ENCODE measurements at places on chromosomes 6 and 20. TPM values are rescaled to one million over a fixed set of nuclear protein-coding genes. Genes with fewer than 3 reads are reported as not detected.

DNA sequence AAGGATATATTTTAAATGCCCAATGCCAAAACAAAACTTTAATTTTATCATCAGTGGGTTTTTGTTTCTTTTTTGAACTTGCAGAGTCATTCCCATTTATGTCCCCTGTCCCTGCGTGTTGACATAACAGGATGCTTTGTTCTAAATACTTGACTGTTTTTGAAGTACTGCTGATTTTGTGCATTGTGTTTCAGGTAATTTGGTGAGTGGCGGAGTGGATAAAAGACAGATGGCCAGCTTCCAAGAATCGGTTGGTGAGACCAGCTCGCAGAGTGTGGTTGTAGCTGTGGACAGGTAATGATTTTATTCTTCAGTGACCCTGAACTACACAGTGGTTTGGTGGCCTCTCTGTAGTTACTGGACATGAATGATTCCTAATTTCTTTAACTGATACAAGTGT, 50.5 kb upstream of the CSE1L start:
- DNase-seq = no peak

DNA sequence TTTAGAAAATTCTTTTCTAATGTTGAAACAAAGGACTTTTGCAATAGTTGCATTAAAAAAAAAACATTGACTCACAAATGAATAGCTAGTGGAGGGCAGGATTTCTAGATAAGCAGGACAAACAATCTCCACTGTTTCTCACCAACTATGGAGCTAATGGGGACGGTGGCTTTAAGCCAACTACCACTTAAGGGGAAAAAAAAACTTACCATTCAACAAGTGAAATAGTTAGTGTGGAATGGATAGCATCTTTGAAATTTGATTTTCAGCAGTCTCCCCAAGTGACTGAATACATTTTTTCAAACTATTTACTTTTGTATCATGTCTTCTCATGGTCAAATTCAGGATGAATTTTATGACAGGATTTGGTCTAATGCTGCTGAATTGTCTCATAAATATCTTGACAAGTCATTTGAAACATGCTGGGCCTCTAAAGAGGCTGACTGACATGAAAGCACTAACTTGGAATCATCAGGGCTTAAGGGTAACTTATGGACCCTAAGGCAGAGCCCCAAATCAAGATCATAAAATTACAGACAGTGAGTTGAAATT, 100.5 kb downstream of the EYA4 start:
- peak; percentile 69 for DNase-seq

GRCh38 chr6:74870403-74870802, 335.4 kb downstream of the COL12A1 start:
- peak; percentile 29 for DNase-seq

DNA sequence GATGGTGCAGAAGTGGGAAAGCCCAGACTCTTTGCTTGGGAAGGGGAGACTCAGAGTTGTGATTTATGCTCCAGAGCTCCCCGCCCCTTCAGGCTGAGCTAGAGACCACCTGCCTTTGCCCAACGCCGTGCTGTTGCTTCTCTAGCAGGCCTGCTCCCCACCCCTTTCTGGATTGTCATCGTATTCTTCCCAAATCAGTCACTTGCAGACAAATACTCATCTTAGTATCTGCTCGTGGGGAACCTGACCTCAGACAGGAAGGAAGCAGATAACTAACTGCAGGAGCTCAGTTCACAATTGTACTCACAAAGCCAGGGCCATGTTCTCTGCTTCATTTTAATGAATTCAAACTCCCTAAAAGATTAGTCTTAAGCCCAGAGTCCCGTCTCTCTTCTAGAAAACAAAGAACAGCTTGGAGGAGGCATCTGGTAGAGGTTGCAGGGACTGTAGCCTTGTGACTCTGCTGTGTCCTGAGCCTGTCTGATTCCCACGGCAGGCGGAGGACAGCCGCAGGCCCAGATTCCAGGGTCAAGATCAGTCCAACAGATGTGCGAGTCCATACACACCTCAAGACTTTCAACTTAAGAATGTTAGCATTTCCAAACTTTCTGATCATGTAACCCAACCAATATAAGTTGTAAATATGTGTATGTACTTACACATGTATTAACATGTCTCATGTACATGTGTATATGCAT, 57.2 kb upstream of the GGTLC1 start:
- no peak for DNase-seq

Gene BHLHE23
- not detected for total RNA-seq

GRCh38 chr6:111804627-111805235, 68.5 kb downstream of the FYN start:
- DNase-seq = peak; percentile 75

Gene SCAF8
- 25.8 TPM for total RNA-seq

Gene RAET1E
- 1.3 TPM for total RNA-seq

GRCh38 chr6:62669831-62670230, 383.8 kb upstream of the KHDRBS2 start:
- DNase-seq = no peak

DNA sequence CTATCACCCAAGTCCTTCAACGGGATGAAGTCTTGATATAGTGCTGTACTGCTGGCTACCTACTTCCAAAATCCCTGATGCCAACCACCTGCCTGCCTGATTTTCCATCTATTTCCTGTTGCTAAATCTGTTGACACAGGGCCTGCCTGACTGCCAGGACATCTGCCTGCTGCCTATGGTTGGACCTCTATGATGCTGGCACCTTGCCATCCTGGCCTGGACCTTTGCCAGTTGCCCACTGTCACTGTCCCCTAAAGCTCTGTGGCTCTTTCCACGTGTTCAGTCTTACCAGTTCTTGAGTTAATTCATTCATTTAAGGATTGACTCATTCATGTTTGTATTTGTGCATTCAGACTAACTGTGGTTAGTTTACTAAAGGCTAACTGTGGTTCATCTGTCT, 9.2 kb upstream of the RGS17 start:
- no peak for DNase-seq

DNA sequence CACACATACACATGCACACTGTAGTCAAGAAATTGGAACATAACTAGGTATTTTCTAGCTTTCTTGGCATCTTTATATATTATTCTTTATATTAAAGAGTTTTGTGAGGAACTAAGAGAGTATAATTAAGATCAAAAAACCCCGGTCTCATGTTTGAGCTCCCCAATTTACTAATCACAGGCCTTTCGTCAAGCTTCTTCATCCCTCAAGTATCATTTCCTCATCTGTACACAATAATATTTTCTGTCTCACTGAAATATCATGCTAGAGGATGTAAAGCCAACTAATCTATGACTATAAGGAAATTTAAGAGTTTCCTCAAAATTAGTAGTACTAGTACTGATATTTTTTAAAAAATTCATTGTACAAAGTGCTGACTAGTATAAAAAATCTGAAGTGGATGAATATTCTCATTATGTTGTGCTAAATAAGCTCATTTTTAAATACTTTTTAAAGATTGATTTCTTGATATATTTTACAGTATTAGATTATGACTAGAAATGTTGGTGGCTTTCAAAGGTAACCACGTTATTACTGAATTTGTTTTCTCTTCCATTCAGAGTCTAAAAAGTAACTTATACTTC, 28.0 kb downstream of the PEX3 start:
- DNase-seq = no peak

Gene CCR6
- total RNA-seq = not detected

DNA sequence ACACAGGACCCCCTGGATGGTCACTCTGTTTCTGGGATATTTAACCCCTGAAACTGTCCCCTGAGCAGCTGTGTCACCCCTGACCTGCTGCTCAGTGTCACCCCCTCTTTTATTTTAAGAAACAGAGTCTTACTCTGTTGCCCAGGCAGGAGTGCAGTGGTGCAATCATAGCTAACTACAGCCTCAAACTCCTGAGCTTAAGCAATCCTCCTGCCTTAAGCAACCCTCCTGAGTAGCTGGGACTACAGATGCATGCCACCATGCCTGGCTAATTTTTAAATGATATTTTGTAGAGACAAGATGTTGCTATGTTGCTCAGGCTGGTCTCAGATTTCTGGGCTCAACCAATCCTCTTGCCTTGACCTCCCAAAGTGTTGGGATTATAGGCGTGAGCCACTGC, 21.5 kb upstream of the GTSF1L start:
- DNase-seq = no peak

DNA sequence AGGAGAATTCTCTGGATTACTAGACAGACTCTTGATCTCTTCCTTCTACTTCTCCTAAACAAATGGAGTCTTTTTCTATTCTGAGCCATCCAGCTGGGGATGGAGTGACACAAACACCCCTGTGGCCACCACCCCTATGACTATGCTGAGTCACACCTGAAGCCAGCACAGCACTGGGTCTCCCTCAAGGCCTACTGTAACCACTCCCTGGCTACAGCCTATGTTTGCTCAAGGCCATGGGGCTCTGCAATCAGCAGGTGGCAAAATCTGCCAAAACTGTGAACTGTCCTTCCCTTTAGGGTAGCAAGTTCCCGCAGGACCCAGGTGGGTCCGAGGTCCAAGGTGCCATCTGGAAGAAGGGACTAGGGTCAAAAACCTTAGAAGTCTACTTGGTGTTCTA, 132.3 kb downstream of the TINAG start:
- DNase-seq = no peak

- no peak for DNase-seq
Observed at GRCh38 chr6:20778459-20778858, 244.2 kb downstream of the CDKAL1 start.

Gene IDH3B
- 129 TPM for total RNA-seq

Gene FANCE
- 14.6 TPM for total RNA-seq

DNA sequence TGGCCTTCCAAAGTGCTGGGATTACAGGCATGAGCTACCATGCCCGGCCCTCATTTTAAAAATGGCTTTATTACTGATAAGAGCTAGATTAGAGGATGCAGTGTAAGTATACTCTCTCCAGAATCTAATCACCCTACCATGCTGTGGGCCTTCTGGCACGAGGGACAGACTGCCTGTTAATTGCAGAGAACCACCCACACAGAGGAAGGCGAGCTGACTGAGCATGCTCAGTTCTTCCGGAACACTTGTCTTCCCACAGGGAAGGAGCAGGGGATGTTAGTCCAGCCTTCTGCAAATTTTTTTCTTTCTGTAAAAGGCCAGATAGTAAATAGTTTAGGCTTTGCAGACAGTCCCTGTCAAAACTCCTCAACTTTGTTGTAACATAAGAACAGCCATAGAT, 48.9 kb downstream of the ALDH5A1 start:
- DNase-seq = no peak

- peak; percentile 90 for DNase-seq
Observed at GRCh38 chr6:56555438-56555872, 87.2 kb downstream of the DST start.

- peak; percentile 9 for DNase-seq
Observed at GRCh38 chr6:90285042-90285481, 11.6 kb downstream of the BACH2 start.

Gene RAB44
- not detected for total RNA-seq

Gene DEFB113
- not detected for total RNA-seq

Gene ANKRD66
- total RNA-seq = not detected

Gene ZDHHC14
- 1.2 TPM for total RNA-seq

Gene TRDN
- total RNA-seq = not detected

DNA sequence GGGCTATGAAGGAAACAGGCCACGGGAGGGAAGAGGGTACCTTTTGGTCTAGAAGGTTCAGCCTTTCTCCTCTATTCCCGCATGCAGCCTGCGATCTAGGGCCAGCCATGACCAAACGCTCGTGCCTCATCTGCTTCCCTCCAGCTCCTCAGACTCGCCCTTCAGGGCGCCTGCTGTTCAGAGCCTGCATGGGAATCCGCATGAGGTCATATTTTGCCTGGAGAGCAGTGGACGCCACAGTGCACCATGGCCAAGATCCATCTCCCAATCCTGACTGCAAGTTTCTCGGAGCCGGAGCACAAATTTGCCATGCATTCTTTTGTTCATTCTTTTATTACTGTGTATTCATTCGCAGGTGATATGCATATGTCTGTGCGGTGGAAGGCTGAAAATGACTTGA, 608.1 kb downstream of the QKI start:
- no peak for DNase-seq

GRCh38 chr6:8275667-8276066, 159.7 kb downstream of the SLC35B3 start:
- no peak for DNase-seq

DNA sequence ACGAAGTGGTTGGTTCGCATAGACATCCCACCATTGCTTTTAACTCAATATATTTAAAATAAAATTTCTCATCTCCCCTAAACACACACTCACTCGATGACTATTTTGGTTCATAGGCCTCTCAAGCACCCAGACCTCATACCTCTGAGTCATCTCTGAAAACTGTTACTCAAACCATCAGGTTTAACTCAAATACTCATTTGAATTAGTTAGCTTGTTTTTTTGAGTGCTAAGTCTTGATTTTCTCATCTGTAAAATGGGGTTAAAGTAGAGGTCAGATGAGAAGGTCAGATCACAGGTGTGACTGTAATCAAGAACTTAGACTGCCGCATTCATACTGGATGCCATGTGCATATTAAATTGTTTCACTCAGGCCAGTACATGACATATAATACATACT, 243.9 kb upstream of the TENT5A start:
- DNase-seq = peak; percentile 89

Data from LHCN-M2 (cell line).